Activated effector memory CD4-positive, alpha-beta T cell treated with Interleukin-2 at 50 U/mL for 16 hours (primary cell): ENCODE measurements at places on chromosomes 1 and 21.

DNA sequence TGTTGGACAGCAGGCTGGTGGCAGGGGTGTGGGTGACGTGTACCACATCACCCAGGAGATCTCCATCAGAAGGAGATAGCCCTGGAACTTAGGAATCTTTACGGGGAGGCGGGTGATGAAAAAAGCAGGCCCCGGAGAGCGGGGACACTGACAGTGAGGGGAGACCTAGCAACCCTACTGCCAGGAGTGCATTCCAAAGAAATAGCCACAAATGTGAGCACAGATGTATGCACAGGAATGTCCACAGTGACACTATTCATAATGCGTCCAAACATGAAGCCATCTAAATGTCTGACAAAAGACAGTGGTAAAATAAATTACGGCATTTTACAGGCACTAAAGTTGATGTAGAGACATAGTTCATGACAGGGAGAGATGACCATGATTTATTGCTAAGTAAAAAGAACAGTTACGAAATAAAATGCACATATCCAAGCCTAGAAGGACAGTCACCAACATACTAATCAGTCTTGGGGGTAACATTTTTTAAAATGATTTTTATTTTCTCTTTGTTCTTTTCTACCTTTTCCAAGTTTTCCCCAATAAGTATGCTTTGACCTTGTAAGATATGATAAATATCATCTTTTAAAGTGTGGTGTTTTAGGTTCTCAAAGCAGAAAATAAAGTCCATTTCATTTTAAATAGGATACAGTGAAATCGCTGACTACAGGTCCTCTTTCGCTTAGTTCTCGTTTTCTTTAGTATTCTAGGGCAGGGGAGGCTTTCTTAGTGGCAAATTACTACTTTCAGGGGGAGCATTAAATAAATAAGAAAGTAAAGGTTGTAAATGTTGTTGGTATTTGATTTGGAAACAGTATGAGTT lies 21.3 kb downstream of the CD247 start:
- DNase-seq, result no peak

- no peak for DNase-seq
Measured at GRCh38 chr1:168637350-168637991, 61.1 kb downstream of the XCL1 start.

- DNase-seq, result no peak
Measured at GRCh38 chr1:172109359-172109758, 268.1 kb downstream of the DNM3 start.

DNA sequence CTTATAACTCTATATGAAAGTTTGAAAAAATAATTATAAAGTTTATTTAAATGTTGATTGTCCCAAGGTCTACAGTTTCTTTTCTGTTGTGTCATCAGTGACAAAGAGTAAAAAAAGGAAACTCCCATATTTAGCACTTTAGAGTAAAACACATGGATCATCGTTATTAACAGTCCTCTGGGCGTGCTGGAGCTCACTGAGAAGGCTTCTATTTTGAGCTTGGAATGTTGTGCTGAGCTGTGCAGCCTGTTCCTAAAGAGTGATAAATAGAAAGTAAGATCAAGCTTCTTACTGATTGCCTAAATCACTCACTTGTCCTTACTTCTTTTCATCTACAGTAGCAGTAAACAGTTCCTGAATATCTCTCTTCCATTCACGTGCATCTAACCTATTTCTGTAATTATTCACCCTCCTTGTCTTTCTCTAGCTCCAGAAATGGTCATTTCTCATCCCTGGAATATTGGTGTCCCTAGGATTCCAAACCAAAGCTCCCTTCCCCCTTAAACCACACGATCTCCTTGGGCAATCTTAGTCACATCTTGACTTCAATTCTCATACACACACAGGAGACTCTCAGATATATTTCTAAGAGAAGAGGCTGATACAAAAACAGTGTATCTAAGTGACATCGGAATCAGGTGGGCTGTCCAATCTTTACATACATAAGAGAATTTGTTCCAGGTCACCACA lies 11.9 kb downstream of the GBP5 start:
- no peak for DNase-seq

DNA sequence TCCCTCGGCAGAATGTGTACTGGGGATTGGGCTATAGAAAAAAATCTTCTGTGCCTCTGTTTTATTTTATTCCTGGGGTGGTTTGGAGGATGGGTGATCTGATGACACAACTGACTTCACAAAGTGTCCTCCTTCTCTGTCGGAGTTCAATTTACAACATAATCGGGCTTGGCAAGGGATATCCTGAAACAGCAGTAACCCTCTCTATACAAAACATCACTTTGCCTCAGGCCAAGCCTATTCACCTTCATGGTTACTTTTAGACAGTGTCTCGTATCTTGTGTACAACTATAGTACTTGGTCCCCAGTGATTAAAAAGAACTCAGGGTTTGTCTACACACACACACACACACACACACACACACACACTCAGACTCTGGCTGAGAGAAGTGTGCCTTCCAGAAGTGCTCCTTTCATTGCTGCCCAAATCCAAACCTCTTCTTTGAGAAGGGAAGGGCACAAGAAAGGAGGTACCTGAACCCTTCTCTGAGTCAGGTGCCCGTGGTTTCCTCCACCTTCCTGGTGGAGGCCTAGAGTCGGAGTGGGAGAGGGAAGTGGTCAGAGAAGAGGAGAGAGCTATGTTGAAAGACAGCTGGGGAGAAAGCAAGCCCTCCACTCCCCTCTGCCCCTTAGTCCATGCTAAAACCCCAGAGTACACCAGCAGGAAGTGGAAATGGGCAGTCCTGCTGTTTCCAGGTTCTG lies 62.4 kb upstream of the POU2F1 start:
- DNase-seq, result no peak

DNA sequence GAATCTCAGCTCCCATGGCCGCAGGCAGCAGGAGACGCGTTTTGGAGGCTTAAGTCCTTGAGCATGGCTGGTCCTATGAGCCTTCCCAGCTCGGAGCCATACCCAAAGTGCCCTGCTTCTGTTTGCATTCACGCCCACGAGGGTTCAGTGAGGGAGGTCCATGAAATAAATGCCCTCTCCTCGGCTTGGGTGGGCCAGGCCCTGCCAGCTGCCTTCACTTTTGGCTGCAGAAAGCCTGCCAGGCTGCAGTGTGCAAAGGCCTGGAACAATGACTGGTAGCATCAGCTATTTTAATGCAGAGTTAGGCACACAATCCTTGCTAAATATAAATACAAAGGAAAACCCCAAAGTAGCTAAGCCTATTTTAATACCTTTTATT lies 49.4 kb downstream of the H3-3A start:
- no peak for DNase-seq

DNA sequence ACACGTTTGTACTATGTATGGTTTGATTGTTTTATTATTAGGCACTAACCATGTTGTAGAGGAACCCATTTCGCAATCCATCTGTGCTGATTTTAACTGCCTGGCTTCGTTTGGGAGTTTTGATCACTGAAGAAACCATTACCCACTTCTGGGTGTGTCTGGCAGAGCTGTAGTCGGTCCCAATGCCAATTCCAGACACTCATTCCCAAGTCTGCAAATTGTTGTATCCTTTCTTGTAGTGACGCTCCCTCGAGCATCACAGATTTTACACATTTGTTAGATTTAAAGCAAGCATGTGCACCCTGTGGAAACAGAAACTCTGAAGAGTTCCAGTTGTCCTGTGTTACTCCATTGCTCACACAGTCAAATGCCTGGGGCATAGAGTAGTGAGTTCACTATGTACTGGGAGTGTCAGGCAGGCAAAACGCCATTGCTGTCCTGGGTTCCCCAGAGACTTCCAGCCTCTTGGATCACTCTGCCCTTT lies 31.0 kb upstream of the EFCAB14 start:
- DNase-seq, result no peak

DNA sequence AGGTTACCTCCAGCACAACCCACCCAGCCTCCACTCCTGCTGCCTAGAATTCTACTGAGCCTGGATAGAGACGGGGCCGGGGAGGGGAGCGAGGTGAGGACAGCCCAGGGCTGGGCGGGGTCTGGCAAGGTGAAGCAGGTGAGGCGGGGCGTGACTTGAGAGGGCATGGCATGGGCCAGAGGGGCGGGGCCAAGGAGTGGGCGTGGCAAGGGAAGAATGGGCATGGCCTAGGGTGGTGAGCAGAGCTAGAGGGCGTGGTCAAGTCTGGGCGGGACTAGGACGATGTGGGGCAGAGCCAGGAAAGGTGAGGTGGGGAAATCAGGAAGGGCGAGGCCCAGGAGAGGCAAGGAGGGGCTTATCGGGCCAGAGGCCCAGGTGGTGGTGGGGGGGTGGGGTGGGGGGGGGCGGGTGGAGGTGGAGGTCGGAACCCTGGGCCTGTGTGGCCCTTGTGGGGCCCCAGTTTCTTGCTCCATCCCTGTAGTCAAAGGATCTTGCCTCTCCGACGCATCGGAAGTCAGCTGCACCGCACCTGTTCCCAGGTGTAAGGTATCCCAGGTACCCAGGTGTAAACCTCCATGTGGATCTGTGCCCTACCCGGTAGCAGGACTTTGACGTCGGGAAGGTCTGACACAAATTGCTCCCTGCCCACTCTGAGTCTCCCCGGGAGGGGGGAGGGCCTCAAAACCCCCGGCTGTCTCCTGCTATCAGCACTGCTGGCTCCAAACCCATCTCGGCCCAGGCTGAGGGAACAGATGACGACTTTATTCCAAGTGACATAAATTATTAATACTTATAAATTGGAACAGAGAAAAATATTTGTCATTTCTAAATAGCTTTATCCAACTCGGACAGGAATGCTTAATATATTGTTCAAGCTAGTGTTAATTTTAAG lies 32.9 kb upstream of the UTS2 start:
- no peak for DNase-seq

GRCh38 chr1:103122983-103123720 lies 14.8 kb upstream of the COL11A1 start:
- DNase-seq, result no peak

DNA sequence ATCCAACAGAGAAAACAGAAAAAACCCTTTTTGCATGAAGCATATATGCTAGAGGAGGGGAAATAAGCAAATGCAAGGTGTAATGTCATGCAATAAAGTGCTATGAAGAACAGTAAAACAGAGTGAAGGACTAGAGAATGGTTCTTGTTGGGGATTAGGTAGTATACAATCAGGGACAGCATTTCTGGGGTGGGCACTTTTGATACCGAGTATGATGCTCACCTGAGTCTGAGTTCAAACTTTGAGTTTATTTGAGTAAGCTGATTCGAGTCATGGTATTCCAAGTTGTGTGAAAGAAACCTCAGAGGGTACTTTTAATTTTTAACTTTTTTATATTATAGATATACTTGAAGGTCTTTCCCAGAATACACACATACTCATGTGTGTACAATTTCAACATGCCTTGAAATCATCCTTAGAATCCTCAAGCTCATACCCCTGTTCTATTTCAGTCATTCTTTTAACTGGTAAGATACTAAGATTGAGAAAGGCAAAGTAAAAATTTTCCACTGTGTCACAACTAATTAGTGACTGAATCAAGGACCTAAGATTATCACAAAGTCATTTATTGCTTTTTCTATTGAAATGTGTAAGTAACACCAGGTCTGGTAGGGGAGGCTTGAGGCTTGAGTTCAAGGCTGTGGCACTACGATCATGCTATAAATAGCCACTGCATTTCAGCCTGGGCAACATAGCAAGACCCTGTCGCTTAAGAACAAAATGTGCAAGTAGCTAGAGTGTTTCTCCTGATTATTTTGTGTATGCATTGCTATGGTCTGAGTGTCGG lies 12.1 kb downstream of the LRRC8B start:
- no peak for DNase-seq

- DNase-seq, result no peak
Measured at GRCh38 chr1:69244211-69244610, 323.5 kb upstream of the LRRC7 start.

- no peak for DNase-seq
Measured at GRCh38 chr1:18653916-18654315, 23.3 kb downstream of the PAX7 start.

GRCh38 chr1:197967066-197967465 lies 49.9 kb downstream of the LHX9 start:
- no peak for DNase-seq

- no peak for DNase-seq
Measured at GRCh38 chr1:1079408-1080121, 5.5 kb upstream of the RNF223 start.

- DNase-seq, result no peak
Measured at GRCh38 chr1:15134285-15134684, 19.3 kb upstream of the TMEM51 start.

GRCh38 chr1:207893737-207894582 lies 17.0 kb downstream of the CD34 start:
- no peak for DNase-seq

DNA sequence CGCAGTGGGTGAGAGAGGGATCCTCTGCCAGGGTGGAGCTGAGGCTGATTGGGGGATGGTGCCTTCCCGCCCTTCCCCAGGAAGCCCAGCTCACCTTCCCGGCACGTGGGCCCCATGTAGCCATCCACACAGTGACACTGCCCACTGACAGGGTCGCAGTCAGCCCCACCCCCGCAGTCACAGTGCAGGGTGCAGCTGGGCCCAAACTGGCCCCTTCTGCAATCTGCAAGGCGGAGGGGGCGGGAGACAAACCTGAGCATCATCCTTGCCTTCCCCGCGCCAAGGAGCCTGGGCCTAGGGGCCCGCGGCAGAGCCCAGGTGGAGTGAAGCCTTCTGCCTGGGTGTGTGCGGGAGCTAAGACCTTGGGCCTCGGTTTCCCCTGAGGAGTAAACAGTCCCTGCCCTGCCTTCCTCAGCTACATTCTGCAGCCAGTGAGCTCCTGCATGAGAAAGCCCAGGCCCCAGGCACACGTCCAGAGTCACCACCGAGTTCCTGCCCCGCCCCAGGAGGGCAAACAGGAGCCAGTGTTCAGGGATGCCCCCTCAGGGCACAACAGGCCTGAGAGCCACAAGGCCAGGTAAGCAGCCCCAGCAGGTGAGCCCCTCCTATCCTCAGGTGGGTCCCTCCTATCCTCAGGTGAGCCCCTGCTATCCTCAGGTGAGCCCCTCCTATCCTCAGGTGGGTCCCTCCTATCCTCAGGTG lies 38.2 kb downstream of the ARHGEF16 start:
- no peak for DNase-seq

- no peak for DNase-seq
Measured at GRCh38 chr1:150514260-150514659, 1.3 kb upstream of the FALEC start.

- no peak for DNase-seq
Measured at GRCh38 chr1:91173346-91173890, 151.6 kb upstream of the ZNF644 start.

- no peak for DNase-seq
Measured at GRCh38 chr1:209429611-209430010, 153.9 kb upstream of the CAMK1G start.

DNA sequence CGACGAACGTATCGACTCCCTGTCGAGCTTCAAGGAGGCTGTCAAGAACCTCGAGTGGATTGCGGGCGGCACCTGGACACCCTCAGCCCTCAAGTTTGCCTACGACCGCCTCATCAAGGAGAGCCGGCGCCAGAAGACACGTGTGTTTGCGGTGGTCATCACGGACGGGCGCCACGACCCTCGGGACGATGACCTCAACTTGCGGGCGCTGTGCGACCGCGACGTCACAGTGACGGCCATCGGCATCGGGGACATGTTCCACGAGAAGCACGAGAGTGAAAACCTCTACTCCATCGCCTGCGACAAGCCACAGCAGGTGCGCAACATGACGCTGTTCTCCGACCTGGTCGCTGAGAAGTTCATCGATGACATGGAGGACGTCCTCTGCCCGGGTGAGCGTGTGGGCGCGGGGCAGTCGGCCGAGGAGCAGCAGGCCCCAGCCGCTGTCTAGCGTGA lies 28.0 kb downstream of the COL6A2 start:
- DNase-seq, result no peak
